Activated B cell treated with CpG ODN at 0.5 μM for 24 hours (primary cell): ENCODE measurements at places on chromosomes 12 and 14.

DNA sequence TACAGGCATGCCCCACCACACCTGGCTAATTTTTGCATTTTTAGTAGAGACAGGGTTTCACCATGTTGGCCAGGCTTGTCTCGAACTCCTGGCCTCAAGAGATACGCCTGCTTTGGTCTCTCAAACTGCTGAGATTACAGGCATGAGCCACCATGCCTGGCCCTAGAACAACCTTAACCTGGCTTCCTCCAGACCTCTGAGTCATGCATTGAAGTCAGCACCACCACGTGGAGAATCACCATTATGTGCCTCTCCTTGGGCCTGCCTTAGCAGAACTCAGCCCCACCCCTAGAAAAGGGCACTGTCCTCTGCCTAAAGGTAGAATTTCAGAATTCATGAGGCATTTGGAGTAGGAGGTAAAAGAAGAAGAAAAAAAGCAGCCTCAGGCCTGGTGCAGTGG, 49.0 kb downstream of the LIMA1 start:
- no peak for DNase-seq

DNA sequence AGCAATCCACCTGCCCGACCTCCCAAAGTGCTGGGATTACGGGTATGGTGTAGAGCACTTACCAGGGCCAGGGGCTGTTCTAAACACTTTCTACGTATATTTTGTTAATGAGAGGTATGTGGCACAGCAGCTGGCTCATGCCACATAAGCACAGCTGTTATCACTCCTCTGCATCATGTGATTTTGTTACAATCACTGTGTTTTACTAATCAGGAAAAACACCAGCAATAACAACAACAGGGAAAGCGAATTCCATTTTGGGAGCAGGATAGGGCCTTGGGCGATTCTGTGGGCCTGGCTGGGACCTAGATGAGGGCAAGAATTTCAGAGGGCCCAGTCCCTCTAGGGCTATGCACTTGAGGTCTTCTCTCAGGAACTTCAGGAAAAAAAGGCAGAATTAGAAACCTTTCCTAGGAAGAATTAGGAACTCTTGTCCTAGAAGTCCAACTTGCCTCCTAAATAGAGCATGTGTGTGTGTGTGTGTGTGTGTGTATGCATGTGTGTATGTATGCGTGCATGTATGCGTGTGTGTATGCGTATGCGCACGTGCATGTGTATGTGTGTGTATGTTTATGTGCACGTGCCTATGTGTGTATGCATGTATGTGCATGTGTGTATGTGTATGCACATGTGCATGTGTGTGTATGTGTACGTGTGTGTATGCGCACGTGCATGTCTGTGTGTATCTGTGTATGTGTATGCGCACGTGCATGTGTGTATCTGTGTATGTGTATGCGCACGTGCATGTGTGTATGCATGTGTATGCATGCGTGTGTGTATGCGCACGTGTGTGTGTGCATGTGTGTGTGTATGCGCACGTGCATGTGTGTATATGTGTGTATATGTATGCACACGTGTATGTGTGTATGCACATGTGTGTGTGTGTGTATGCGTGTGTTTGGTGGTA, 41.8 kb upstream of the CORO1C start:
- no peak for DNase-seq

- no peak for DNase-seq
Observed at GRCh38 chr14:58765418-58765831, 127.7 kb downstream of the DACT1 start.

GRCh38 chr14:100790502-100791347, 35.2 kb upstream of the MEG3 start:
- DNase-seq, result no peak

GRCh38 chr14:72903716-72904115, 9.8 kb upstream of the DPF3 start:
- no peak for DNase-seq

GRCh38 chr14:30876692-30877091, 2.3 kb downstream of the COCH start:
- no peak for DNase-seq

DNA sequence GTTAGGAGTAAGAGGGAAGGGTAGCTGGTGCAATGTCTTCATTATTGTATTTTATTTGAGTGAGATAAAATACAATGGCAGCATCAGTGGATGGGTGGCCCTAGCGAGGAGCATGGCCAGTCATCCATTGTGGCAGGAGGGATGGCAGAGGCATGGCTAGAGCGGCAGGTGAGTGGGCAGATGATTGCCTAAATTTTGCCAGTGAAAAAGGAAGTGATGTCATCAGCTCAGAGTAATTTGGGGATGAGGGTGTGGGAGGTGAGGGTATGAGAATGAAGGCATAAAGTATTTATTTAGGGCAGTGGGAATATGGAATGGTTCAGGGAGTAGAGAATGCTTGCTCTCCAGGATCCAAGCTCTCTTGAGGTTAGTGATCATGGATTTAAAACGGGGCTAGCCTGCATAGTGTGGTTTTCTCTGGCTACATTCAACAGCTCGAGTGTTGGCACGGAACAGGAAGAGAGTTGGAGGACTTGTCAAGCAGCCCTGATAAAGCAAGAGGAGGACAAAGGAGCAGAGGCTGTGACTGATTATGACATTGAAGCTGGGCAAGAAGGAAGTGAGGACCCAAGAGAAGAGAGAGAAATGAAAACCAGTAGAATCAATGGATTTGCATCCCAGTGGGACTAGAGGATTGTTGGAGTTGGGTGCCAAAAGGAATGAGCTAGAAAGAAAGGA, 18.7 kb upstream of the SERPINA6 start:
- DNase-seq, result no peak

DNA sequence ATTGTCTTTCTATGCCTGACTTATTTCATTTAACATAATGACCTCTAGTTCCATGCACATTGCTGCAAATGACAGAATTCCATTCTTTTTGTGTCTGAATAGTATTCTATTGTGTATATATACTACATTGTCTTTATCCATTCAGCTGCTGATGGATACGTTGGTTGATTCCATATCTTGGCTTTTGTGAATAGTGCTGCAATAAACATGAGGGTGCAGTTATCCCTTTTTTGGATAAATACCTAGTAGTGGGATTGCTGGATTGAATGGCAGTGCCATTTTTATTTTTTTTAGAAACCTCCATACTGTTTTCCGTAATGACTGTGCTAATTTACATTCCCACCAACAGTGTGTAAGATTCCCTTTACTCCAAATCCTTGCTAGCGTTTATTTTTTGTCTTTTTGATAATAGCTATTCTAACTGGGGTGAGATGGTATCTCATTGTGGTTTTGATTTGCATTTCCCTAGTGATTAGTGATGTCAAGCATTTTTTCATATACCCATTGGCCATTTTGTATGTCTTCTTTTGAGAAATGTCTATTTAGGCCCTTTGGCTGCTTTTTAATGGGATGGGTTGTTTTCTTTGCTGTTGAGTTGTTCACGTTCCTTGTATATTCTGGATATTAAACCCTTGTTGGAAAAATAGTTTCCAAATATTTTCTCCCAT, 2.3 kb downstream of the OAS2 start:
- DNase-seq, result no peak

DNA sequence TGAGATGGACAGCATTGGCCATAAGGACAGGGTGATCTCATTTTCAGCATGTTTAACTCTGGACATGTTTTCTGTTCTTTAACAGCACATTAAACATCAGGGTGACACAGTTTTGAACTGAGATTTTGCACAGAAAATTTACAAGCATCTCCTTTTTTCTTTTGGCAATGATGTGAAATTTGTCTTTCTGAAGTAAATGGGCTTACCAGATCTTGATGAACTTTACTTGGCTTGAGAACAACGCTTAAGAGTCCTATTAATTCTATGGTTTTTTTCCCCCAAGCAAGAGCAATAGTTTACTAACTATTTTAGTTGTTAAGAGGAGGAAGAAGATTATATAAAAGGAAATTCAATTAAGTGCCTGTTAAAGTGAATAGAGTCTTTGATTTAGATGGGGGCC, 491.0 kb downstream of the SNAPC1 start:
- no peak for DNase-seq

- DNase-seq, result peak; percentile 94
Observed at GRCh38 chr14:58244556-58245387, at the start of gene PSMA3. TSS of gene PSMA3 (plus strand) at chr14:58244843. CDS start at chr14:58244921, 78 bp downstream.

DNA sequence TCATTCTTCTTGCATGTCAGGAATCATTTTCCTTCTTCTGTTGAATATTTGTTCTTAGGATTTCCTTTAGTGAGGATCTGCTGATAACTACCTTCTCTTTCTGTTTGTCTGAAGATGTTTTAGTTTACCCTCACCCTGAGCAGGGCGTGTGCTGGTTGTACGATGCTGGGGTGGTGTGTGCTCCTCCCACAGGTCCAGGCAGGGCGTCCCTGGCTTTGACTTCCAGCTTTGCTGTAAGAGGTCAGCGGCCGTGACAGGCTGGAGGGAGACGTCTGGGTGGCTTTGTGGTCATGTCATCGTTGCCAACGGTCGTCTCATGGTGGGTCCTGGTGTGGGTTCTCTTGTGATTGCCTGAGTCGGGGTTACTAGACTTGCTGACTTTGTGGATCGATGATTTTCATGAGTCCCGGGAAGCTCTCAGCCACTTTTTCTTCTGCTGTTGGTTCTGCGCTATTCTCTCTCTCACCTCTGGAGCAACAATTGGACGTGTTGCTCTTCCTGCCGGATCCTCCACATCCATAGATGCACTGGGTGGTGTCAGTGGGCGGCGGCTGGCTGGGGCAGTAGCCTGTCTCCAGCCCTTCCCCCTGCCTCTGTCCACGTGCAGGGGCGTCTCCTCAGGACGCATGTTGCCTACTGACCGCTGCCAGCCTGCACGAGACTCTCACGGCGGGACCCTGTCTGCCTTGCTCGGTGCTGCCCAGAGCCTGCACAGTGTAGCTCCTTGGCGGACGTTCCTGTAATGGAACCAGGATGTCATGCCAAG, 8.4 kb downstream of the PACS2 start:
- no peak for DNase-seq

GRCh38 chr14:100736269-100737180, 9.8 kb downstream of the DLK1 start:
- DNase-seq, result no peak

- DNase-seq, result no peak
Observed at GRCh38 chr14:59336098-59336497, 129.1 kb downstream of the GPR135 start.

DNA sequence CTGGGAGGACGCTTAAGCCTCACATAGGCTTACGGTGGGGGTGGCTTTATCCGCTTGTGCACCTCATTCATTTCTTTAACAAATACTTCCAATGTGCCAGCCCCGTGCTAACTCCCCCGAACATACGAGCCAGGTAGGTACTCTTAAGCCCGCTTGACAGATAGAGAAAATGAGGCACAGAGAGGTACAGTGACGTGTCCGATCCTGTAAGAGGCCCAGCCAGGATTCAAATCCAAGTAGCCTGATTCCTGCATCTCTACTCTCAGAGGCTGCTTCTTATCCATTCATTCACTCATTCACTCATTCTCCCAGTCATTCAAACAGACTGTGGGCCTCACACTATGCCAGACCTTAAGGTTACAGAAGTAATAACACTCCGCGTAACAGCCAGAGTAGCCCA, 477 bp downstream of the OAS3 start:
- no peak for DNase-seq

GRCh38 chr12:62258941-62259630, 1.1 kb upstream of the USP15 start:
- DNase-seq, result no peak

GRCh38 chr12:46065412-46066166, 75.2 kb upstream of the SCAF11 start:
- no peak for DNase-seq
